Cortex of kidney (tissue), 1 donor: ENCODE measurements at places on chromosomes 4 and X.

DNA sequence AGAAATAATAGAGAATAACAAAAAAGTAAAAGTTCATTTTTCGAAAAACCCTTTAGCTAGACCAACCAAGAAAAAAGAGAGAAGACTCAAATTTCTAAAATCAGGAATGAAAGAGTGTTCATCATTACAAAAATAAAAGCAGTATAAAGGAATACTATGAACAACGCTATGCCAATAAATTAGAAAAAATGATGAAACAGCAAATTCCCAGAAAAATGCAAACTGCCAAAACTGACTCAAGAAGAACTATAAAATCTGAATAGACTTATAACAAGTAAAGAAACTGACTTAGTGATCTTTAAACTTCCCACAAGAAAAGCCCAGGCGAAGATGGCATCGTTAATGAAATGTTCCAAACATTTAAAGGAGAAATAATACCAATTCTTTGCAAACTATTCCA, 3.1 kb upstream of the ZCCHC13 start:
- DNase-seq: no peak

GRCh38 chrX:97527725-97528124, 644.0 kb downstream of the RPA4 start:
- no peak for DNase-seq

DNA sequence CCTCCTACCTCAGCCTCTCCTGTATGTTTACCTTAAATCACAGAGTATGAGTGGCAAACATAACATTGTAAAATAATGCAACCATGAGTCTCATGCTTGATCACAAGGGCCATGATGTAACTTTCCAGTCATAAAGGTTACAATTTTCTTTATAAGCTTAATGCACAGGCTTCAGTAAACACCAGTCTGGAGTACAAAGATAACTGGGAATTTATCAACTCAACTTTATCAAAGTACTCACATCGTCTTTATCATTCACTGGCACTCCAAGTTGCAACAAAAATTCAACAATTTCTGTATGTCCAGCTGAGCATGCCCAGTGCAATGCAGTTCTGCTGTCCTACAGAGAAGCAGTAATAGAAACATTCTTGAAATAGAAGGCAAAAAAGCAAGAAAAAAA, 2.8 kb downstream of the PSMD10 start:
- no peak for DNase-seq

GRCh38 chr4:87405211-87405820, 14.3 kb upstream of the HSD17B11 start:
- no peak for DNase-seq

GRCh38 chrX:150508451-150509367, 59.7 kb upstream of the MTM1 start:
- DNase-seq: no peak

GRCh38 chr4:173415092-173415491, 16.2 kb upstream of the SCRG1 start:
- DNase-seq: no peak

- DNase-seq: no peak
These were observed 1565.1 kb downstream of the ARAP2 start for GRCh38 chr4:34679228-34679627.

GRCh38 chr4:52780206-52780605, 29.0 kb upstream of the ERVMER34-1 start:
- no peak for DNase-seq

- no peak for DNase-seq
These were observed 280.5 kb upstream of the GATB start for GRCh38 chr4:152041295-152041694.

GRCh38 chrX:19707246-19707871, 180.0 kb downstream of the SH3KBP1 start:
- DNase-seq: no peak

- DNase-seq: no peak
These were observed 20.2 kb downstream of the APLN start for GRCh38 chrX:129634541-129634940.

DNA sequence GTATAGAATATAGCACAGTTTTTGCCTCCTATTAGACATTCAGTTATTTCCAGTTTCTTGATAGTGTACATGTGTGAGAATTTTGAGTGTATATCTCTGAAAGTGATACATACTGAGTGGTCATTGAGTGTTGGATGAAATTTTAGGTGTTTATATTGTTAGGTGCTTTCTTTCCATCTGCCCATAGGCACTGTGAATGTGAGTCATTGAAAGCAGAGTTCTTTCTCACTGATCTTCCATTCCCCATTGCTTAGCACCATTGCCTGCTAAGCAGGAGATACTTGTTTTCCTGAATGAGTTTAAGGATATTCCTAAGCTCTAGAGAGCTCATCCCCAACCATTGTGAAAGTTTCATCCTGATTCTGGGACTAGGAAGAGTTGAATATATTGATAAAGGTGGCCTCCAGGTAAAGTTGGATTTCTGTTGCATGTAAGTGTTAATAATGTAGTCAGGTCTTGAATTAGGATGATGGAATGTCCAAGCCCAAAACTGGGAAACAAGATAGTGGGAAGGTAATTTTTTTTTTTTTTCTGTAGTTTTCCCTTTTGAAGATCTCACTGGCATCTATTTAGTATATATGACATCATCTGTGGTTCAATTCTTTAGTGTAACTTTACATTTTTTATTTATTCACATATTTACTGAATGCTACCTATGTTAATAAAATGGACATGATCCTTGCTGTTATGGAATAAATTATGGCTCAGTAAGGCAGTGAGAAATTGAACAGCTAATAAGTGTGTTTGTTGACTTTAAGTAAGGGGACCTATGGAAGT, 22.1 kb downstream of the UBE2K start:
- DNase-seq: no peak

DNA sequence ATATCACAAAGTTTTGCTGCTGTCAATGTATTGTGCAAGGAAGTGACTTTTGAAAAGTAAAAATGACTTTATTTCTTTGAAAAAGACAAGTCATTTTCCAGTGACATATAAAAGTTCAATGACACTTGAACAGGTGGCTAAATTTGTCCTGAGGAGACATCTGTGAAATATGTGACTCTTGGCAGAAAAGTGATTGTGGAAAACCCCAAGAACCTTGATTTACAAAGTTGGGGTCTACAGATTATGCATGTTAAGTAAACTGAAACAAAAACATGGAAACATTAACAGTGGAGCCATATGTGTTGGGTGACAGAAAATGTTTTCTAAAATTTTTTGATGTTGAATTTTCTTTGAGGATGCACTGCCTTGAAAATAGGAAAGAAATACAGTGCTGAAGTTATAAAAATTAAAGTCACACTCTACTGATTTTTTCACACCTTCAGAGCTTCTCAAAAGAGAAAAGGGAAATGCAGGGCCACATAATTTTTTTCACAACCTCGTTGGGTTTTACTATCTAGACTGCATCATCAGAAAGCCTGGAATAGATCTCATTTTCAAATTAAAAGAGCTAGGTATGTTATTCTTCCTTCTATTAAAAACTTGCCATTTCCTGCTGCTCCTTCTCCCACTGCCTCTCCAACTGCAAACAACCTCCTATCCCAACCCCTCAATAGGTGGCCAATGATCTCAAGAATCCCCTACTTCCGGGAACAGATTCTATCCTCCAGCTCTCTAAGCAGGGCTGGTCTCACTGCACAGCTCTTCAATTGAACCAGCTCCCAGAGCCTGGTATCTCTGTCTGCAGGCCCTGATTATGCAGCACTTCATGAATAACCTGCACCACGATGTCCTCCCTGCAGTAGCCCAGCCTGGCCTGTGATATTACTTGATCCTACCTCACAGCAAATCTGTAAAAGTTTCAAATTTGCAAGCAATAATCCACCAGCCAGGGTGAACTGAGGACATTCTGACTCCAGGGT, 570.8 kb upstream of the CPEB2 start:
- no peak for DNase-seq

DNA sequence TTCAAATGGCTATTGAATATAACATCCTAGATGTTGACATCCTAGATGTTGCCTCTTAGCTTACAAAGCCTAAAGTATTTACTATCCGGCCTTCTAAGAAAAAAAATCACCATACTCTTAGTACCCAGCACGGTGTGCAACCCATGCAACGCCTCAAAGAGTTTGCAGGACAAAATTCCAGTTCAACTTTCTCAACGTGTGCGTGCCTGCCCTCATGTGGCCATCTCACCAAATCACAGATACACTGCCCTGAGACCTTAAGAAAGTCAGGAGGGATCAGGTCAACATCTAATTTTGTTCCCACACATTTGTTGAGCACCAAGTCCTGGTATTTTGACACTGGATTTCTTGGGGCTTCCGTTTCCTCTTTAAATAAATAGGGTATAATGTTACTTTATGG, 68.3 kb downstream of the CRMP1 start:
- no peak for DNase-seq

- no peak for DNase-seq
These were observed 43.2 kb downstream of the FANCB start for GRCh38 chrX:14829643-14830042.

- no peak for DNase-seq
These were observed 242.0 kb downstream of the MAPK10 start for GRCh38 chr4:86117705-86118302.

GRCh38 chr4:184102927-184103326, 114.7 kb downstream of the ENPP6 start:
- no peak for DNase-seq

DNA sequence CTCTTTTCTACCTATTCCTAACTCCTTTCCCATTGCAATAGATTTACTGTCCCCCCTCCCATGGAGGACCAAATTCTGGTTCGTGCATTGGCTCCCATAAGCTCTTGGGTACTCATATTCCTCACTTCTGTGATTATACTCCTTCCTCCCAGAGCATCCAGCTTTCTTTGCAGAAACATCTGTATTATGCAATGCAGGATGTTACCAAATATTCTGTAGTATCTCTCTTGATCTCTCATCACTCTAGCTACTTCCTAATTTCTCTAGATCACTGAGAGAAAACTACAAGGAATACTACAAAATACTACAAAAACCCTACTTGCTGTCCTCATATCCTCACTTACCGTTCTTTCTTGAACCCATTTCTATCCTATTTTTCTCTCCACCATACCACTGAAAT, 395.9 kb upstream of the HS3ST1 start:
- no peak for DNase-seq

DNA sequence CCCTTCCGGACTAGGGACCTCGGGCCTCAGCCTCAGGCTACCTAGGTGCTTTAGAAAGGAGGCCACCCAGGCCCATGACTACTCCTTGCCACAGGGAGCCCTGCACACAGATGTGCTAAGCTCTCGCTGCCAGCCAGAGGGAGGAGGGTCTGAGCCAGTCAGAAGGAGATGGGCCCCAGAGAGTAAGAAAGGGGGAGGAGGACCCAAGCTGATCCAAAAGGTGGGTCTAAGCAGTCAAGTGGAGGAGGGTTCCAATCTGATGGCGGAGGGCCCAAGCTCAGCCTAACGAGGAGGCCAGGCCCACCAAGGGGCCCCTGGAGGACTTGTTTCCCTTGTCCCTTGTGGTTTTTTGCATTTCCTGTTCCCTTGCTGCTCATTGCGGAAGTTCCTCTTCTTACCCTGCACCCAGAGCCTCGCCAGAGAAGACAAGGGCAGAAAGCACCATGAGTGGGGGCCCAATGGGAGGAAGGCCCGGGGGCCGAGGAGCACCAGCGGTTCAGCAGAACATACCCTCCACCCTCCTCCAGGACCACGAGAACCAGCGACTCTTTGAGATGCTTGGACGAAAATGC, at the start of gene WAS:
Gene WAS (plus strand): TSS at position 389 of the 572 bp plus-strand sequence. CDS start 55 bp downstream, at position 444.
- no peak for DNase-seq

- no peak for DNase-seq
These were observed 115.9 kb downstream of the GPAT3 start for GRCh38 chr4:83651846-83652245.

GRCh38 chr4:75950213-75950815, 9.5 kb upstream of the NAAA start:
- no peak for DNase-seq

DNA sequence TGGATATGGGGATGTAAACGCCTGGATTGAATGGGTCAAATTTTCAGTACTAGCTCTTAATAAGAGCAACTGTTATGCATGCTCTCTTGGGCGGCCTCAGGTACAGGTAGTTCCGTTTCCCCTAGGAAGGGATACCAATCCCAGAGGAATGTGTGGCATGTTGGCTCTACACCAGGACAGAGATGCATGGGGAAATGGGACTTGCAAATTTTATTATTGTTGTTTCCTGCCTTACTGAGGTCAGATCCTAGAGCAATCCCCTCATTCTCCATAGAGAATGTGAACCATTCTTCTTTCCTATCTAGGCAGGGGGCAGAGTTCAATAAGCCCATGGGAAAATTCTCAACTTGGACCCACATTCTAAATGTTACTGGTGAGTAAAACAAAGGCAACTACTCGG, 361.8 kb upstream of the FGF16 start:
- no peak for DNase-seq

DNA sequence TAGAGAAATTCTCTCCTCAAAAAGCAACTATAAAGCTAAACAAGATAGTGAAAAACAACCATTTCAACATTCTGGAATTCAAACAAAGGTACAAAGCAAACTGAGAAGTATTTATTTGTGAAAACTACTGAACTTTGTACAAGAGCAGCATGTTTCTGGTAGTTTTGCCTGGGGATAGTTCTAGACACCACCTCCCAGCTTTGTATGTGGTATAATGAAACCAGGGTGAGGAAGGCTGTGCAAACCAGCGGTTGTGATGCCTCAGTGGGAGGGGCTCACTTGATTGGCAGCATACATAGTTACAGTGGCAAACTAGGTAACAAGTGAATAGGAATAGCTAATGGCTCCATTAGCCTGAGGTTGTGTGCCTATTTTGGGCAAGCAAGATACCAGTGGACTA, 18.6 kb upstream of the FRMD7 start:
- DNase-seq: no peak

DNA sequence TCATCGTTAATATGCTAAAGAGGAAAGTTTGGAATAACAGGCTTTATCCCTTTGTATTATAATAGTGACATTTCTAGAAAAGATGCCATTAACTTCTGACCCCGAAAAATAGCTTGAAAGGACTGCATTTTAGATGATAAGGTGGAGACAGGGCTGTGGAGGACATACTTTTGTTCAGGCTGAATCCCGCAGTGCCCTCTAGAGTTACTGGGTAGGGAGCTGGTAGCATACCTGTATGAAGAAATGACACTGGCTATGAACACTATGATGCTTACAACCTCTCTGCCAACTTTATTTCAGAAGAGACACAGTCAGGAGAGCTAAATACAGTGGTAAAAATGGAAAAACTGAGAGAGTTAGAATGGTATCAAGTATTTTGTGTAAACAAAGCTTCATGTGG, 8.1 kb downstream of the IL1RAPL1 start:
- DNase-seq: no peak

GRCh38 chr4:44845309-44845708, 119.0 kb upstream of the GNPDA2 start:
- DNase-seq: no peak

- DNase-seq: no peak
These were observed 134.8 kb downstream of the NAP1L3 start for GRCh38 chrX:93538575-93538974.

DNA sequence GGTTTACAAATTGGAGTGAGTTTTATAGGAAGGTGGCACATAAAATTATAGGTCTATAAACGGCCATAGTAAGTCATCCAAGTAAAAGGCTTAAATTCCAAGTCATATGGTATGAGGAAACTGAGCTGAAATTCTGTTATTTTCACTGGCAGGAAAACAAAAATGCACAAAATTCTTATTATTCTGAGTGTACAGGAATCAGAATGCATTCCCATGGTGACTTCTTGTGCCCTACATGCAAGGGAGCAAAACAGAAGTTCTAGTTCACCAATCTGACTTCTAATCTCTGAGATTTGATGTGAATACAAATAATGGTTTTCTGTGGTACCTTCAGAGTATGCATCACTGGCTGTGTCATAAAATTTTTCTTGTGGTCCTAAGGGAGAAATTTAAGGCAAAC, 102.9 kb downstream of the CLCN4 start:
- DNase-seq: no peak
